ENCODE measurements at places on chromosomes 1 and 21. TPM values are rescaled to one million over a fixed set of nuclear protein-coding genes. Genes with fewer than 3 reads are reported as not detected.

The SWT1 gene
- 8.5 TPM for total RNA-seq

The C1orf122 gene
- 16.9 TPM for total RNA-seq

The FHAD1 gene
- not detected for total RNA-seq

The OR2T2 gene
- total RNA-seq: 3.9 TPM

The TNFRSF9 gene
- total RNA-seq: 0.44 TPM

The ZBTB21 gene
- total RNA-seq: 40.1 TPM

The DAB1 gene
- not detected for total RNA-seq

The MSH4 gene
- 1.7 TPM for total RNA-seq

The RGS13 gene
- 0.59 TPM for total RNA-seq

The CFAP107 gene
- total RNA-seq: not detected

The AMY1B gene
- total RNA-seq: not detected

The TEX38 gene
- total RNA-seq: not detected

The LENEP gene
- total RNA-seq: 2.0 TPM

Data from B cell (primary cell).